ENCODE measurements at places on chromosomes 12 and 14.

GRCh38 chr12:9701380-9702154 is 31.3 kb downstream of the CLECL1 start:
- no peak for DNase-seq

DNA sequence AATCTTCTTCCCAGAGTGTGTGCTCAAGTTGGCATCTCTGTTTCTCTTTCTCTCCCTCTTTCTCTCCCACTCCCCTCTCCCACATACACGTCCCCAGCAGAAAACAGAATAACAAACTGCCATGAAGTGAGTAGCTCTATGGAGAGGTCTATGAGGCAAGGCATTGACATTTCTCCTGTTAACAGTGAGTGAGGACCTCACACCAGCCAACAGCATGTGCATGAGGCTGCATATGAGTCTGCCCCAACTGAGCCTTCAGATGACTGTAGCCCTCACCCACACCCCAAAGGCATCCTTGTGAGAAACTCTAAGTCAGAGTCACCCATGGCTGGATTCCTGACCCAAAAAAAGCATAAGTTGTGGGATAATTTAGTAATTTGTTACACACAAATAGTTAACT is 50.4 kb downstream of the MAGOHB start:
- DNase-seq: no peak

DNA sequence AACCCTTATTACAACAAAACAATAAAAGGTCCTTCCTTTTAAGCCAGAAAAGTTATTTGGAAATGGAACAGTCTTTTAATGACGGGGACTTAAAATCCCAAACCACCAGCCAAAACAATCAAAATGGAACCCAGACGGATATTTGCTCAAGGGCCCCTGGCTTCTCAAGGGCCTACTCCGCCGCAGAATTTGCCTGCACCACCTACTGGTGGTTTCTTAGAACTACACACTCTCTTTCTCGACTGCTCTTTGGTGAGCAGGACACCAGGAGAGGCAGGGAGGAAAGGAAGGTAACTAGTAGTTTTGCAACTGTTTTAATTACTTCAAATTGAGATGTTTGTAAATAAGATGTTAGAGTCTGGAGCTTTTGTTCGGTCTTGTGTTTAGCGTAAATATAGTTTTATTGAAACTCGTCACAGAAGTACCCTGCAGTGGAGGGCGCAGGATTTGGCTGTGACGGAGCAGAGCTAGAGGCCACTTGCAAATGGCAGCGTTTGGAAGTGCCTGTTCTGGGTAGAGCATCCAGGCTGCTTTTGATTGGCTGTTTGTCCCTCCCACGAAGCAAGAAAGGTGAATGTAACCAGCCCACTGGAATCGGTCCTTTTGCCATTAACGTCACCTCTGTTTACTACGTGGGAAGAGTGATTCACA is 238.5 kb downstream of the CACNA1C start:
- DNase-seq: no peak

DNA sequence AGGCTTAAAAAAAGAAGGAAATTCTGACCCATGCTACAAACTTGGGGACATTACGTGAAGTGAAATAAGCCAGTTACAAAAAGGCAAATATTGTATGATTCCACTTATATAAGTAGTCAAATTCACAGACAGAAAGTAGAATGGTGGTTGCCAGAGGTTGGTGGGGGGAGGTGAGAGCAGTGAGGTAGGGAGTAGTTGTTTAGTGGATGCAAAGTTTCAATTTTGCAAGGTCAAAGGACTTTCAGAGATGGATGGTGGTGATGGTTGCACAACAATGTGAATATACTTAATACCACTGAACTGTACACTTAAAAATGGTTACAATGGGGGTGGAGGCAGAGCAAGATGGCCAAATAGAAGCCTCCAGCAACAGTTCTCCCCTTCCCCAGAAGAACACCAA is 86.2 kb upstream of the PLXNC1 start:
- no peak for DNase-seq

- DNase-seq: no peak
Observed at GRCh38 chr12:100101000-100101399, 41.7 kb downstream of the BLTP3B start.

DNA sequence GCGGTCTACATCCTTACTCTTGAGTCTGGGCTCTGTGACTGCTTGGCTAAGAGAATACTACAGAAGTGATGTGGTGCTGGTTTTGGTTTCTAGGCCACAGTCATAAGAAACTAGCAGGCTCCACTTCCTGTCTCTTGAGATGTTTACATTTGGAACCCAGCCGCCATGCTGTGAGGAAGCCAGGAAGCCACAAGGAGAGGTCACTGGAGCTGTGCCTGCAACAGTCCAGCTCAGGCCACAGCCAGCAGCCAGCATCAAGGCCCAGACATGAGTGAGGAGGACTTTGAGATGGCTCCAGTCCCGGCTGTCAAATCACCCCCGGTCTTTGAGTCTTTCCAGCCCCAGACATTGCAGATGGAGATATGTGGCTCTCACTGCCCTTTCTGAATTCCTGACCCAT is 12.9 kb upstream of the FAM181A start:
- no peak for DNase-seq

- DNase-seq: no peak
Observed at GRCh38 chr12:69106482-69107118, 132.8 kb upstream of the CPSF6 start.

- no peak for DNase-seq
Observed at GRCh38 chr12:29614694-29615325, 117.3 kb upstream of the OVCH1 start.

GRCh38 chr14:68564826-68565759 is 227.8 kb downstream of the ZFP36L1 start:
- DNase-seq: peak; percentile 34

DNA sequence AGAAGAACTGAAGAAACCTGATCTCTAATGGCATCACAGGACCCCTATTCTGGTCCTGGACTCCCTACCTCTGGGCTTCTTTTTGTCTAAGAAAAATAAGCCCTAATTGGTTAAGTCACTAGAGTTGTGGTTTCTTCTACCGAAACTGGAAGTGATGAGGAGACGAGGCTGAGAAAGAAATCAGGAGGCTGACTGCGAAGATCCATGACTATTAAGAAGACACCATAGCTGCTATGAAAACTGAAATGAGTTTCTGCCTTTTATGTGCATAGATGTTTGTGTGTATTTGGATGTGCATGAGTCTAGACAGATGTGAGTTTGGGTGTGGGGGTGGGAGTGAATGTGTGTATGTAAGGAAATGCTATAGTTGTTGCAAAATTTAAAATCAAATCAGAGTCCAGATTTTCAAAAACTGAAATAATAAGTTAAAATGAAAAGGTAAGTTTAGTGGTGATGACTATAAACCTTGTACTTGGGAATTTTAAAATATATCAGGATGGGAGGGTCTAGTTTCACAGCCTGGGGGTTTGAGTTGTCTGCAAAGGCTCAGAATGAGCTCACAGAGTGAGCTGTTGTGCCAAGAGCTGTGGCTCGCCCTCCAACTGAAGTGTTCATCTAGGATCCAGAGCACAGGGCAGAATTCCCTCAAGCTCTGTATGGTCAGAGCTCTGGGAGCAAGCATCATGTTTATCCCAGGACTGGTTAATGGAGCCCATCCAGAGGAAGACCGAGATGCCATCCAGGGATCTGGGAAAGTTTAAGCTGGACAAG is 94.9 kb downstream of the VCPKMT start:
- no peak for DNase-seq

- no peak for DNase-seq
Observed at GRCh38 chr12:110253176-110253575, 27.9 kb upstream of the ATP2A2 start.

GRCh38 chr12:57418255-57418654 is 12.6 kb downstream of the R3HDM2 start:
- DNase-seq: no peak

DNA sequence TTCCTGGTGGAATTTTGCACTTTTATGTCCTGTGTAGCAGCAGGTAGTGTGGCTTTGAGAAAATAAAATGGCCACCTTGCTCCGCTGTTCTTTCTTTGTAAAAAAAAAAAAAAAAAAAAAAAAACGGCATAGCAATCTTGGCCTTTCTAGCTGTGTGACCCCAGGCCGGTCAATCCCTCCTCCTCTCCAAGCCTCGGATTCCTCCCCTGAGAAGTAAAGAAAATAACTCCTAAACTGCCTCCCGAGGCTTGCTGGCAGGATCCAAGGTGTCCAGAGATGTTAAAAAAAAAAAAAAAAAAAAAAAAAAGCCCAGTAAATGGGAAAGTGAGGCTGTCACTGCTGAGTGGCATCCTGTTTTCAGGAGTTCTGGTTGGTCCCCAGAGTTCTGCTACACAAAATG is 23.9 kb upstream of the MAP1LC3B2 start:
- no peak for DNase-seq

DNA sequence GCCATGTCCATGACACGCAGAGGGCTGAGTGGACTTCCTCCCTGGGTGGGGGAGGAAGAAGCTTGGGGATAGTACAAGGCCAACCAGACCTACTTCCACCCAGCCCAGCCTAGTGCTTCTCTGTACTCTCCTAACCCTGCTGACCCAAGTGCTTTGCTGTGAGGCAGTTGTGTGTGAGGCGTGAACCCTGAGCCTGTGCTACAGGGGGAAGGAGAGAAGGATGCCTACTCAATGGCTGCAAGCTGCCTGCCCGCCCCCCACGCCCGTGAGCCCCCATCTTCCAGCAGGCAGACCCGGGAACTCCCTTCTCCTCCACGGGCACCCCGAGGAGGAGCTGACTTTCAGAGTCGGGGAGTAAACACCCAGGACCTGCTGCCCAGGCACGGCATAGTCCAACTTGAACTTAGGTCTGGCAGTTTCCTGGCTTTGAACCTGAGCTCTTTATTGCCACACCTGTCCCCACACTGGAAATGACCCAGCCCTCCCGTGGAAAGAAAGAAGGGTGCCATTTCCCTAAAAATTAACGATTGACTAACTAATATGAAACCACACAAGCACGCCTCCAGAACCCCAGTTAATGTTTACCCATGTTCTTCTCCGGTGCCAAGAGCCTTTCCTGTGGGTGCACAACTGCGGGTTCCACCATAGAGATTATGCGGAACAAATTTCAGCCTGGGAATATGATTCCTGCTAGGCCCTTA is 10.8 kb downstream of the ALDH2 start:
- no peak for DNase-seq

DNA sequence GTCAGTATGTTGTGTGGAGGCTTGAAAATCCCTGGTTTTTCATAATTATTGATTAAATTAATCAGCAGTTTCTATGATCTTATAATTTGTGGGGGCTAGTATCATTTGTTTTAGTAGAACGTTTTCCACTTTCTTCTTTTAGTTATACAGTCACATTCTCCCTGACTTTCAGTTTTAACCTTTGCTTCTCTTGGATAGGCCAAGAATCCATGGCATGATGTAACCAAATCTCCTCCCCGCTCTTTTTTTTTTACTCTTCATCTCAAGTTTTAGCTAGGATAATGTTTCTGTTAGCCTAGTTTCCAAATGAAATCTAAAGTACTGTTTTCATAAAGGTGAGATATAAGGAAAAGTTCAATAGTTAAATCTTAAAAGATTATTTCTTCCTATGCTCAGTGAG is 106.5 kb downstream of the TMEM117 start:
- no peak for DNase-seq

DNA sequence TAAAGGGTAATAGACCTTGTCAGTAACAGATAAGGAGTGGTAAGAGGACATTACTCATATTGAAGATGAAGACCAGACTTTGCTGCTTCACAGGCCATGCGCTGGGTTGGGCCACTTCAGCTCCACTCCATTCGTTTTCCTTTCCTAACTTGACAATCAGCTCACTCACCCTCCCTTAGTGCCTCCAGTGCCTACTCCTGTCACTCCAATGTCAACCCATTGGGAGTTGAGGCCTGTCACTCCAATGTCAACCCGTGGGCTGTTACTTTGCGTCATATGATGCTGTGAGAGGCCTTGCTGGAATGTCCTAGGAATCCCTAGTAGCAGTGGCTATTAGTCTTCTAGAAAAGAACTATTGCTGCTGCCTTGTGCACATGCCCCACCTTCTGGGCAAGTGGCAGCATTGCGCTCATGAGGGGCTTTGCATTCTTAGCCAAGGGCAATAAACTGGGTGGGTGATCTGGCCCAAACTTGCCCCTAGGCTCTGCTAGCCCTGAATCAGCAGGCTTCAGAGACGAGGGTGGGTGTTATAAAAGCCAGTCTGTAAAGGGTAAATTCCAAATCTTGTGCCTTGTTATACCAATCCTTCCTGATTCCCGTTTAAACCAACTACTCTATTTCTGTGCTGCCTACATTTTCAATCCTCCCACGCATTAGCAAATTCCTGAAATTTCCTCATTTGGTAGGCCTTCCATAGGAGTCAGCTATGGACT is 36.1 kb downstream of the BAZ2A start:
- DNase-seq: peak; percentile 83

DNA sequence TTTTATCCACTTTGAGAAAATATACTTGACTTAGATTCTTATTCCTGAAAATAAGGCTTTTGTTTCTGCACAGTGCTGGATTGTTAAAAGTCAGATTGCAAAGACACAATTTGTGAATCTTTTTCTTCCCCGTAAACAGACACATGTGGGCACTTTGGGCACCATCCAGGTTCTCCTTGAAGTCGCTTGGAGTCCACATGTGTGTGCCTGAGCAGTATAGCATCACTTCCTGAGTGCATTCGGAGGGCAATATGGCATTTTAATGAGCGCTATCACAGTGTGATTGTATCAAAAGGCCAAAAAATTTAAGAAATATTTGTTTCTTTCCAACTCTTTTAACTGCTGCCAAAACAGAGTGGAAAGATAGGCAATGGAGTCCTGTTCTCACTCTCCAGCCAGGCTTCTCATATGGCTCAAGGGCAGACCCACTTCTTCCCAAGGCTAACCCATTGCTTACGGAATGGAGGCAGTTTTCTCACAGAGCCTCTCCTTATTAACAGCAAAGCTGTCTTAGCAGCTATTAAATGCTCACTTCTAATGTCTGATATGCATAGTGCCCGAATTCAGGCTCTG is 397.1 kb downstream of the EGLN3 start:
- DNase-seq: no peak

- no peak for DNase-seq
Observed at GRCh38 chr12:496736-497135, 37.0 kb downstream of the B4GALNT3 start.

GRCh38 chr12:53568809-53569557 is 57.2 kb downstream of the ATF7 start:
- no peak for DNase-seq

GRCh38 chr12:109994401-109995175 is 1.6 kb downstream of the GIT2 start:
- no peak for DNase-seq

GRCh38 chr14:20499108-20499507 is 6.2 kb upstream of the RNASE10 start:
- DNase-seq: no peak

- DNase-seq: peak; percentile 85
Observed at GRCh38 chr12:32891956-32892355, 4.6 kb downstream of the PKP2 start.

GRCh38 chr14:40445020-40445419 is 1012.8 kb upstream of the FBXO33 start:
- DNase-seq: no peak

DNA sequence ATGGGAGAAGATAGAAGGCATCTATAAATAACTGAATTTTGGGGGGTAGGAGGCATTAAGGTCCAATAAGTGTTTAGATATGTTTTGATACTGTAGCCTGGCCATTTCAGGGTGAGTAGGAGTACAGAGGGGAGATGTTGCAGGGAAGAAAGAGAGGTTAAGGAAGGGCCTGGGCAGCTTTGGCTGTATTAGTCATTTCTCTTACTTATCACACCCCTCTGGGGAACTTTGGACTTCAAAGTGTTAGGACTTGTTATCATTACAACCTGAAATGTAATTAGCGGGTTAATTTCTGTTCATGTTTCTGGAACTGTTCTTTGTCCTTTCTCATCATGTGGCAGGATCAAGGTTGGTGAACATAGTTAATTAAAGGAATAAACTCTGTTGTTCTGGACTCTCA is 40.3 kb downstream of the SUSD6 start:
- DNase-seq: peak; percentile 20
